Uterus (tissue), 4 donors: ENCODE measurements at places on chromosomes 16 and 17. TPM values are rescaled to one million over a fixed set of nuclear protein-coding genes. Genes with fewer than 3 reads are reported as not detected.

Gene VWA3A
- 1.5 TPM for total RNA-seq

GRCh38 chr17:3004150-3004801 lies 59.1 kb downstream of the OR1D5 start:
- H3K27me3 ChIP-seq: no peaks in the 10 kb centered on the region
- peaks cover 6% of the 10 kb centered on the region for H3K4me1 ChIP-seq
- peak overlapping the region; percentile 86 for H3K27ac ChIP-seq
- H3K36me3 ChIP-seq: no peaks in the 10 kb centered on the region
- peak; percentile 98 for DNase-seq

Gene MT1M
- 6.2 TPM for total RNA-seq

DNA sequence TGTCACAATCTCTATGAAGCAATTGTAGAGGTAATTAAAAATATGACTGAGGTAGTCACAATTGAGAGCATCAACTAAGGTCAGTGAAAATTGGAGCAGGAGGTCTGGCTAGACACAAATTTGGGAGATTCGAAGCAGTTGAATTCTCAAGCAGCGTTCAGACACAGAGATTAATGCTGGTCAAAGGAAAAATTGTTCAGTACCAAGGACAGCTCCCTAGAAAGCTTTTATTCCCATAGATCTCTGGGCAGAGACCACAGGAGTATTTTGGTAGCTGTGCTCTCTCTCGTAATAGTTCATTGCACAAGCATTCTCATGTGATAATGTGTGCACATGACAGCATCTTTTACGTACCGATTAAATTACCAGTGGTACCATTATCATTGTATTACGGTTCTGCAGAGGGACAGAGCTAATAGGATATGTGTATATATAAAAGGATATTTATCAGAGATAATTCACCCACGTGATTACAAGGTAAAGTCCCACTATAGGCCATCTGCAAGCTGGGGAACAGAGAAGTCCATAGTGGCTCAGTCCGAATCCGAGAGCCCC lies 387.5 kb upstream of the HSBP1 start:
- DNase-seq: no peak
- no peak overlapping the region for H3K4me3 ChIP-seq
- no peaks in the 10 kb centered on the region for H3K36me3 ChIP-seq
- H3K4me1 ChIP-seq: no peaks in the 10 kb centered on the region
- H3K27ac ChIP-seq: no peak overlapping the region
- no peaks in the 10 kb centered on the region for H3K27me3 ChIP-seq

DNA sequence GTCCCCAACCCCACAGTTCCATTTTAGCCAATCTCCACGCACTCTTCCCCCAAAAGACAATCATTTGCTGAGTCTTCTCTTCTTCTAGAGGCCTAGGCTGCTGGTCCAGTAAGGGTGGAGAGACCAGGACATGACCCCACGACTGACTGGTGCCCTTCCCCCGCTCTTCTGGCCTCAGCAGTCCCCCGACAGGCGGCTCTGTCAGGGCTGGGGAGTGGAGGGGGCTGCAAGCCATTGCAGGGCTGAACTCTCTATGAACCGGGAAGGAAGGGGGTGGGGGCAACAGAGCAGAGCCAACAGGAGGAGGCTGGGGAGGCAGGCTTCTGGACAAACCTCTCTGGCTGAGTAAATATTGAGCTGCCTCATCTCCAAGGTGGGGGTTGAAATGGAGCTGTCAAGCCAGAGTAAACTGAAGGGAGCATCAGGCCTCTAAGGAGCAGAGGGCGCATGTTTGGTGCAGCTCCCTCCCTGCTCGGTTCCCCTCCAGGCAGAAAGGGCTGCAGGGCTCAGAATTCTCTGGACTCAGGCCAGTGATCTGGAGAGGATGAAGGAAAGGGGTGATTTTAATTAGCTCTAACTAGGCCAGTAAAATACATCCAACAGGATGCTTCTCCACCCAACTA lies 8.7 kb downstream of the HOXB1 start:
- no peak overlapping the region for H3K27ac ChIP-seq
- H3K4me3 ChIP-seq: no peak overlapping the region
- H3K27me3 ChIP-seq: no peaks in the 10 kb centered on the region
- no peaks in the 10 kb centered on the region for H3K4me1 ChIP-seq
- no peak for DNase-seq

GRCh38 chr16:65663774-65664173 lies 541.9 kb upstream of the CDH11 start:
- no peaks in the 10 kb centered on the region for H3K36me3 ChIP-seq
- no peak overlapping the region for H3K4me3 ChIP-seq
- no peaks in the 10 kb centered on the region for H3K4me1 ChIP-seq
- DNase-seq: no peak
- no peaks in the 10 kb centered on the region for H3K27me3 ChIP-seq
- H3K27ac ChIP-seq: no peak overlapping the region

DNA sequence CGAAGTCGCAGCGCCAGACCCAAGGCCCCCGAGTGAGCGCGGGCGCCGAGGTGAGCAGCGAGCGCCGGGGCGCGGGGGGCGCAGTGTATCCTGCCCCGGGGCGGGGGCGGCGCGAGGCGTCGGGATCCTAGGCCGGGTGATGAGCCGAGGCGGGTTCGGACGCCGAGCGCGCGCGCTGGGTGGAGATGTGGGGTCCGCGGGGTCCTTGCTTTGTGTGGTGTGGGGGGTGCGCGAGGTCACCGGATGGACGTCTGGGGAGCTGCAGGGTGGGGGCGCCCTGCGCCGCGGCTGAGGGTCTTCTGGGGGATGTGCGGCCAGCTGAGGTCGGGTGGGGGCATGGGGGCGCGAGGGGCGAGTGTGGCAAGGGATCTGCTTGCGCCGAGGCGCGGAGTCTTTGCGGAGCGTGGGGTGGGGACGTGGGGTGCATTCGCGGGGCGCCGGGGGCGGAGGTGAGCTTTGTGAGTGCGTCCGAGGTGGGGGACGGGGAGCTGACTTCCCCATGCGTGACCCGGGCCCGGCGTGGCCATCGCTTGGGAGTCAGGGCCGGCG lies 560 bp downstream of the RAI1 start:
- no peaks in the 10 kb centered on the region for H3K36me3 ChIP-seq
- H3K4me3 ChIP-seq: peak overlapping the region; percentile 71
- H3K27ac ChIP-seq: peak overlapping the region; percentile 91

Gene RBL2
- 91.2 TPM for total RNA-seq

Gene TBC1D3I
- not detected for total RNA-seq

Gene CSH1
- not detected for total RNA-seq

Gene C1QBP
- total RNA-seq: 92.4 TPM

- no peaks in the 10 kb centered on the region for H3K36me3 ChIP-seq
- DNase-seq: no peak
- H3K27ac ChIP-seq: no peak overlapping the region
- H3K27me3 ChIP-seq: no peaks in the 10 kb centered on the region
Measured at GRCh38 chr17:39916918-39917317, 1.5 kb downstream of the GSDMB start.

GRCh38 chr17:15436473-15437302 lies 30.7 kb downstream of the CDRT4 start:
- H3K27ac ChIP-seq: peak overlapping the region; percentile 3
- peak; percentile 75 for DNase-seq
- H3K4me1 ChIP-seq: no peaks in the 10 kb centered on the region
- H3K4me3 ChIP-seq: no peak overlapping the region
- no peaks in the 10 kb centered on the region for H3K36me3 ChIP-seq
- H3K27me3 ChIP-seq: no peaks in the 10 kb centered on the region

Gene PTX4
- not detected for total RNA-seq

GRCh38 chr17:77319211-77320043 lies 178.7 kb downstream of the SEC14L1 start:
- peak overlapping the region; percentile 98 for H3K27ac ChIP-seq
- H3K4me3 ChIP-seq: peak overlapping the region; percentile 40
- no peaks in the 10 kb centered on the region for H3K36me3 ChIP-seq
- no peaks in the 10 kb centered on the region for H3K27me3 ChIP-seq

- no peak overlapping the region for H3K27ac ChIP-seq
- no peak for DNase-seq
- H3K36me3 ChIP-seq: no peaks in the 10 kb centered on the region
Measured at GRCh38 chr16:85199069-85199725, 86.9 kb upstream of the CIBAR2 start.

Gene NPIPB8
- 8.1 TPM for total RNA-seq

GRCh38 chr17:77487677-77488530 lies 347.1 kb downstream of the SEC14L1 start:
- no peak overlapping the region for H3K4me3 ChIP-seq
- H3K27ac ChIP-seq: no peak overlapping the region
- peaks cover 4% of the 10 kb centered on the region for H3K4me1 ChIP-seq
- DNase-seq: no peak
- H3K36me3 ChIP-seq: no peaks in the 10 kb centered on the region
- H3K27me3 ChIP-seq: no peaks in the 10 kb centered on the region

DNA sequence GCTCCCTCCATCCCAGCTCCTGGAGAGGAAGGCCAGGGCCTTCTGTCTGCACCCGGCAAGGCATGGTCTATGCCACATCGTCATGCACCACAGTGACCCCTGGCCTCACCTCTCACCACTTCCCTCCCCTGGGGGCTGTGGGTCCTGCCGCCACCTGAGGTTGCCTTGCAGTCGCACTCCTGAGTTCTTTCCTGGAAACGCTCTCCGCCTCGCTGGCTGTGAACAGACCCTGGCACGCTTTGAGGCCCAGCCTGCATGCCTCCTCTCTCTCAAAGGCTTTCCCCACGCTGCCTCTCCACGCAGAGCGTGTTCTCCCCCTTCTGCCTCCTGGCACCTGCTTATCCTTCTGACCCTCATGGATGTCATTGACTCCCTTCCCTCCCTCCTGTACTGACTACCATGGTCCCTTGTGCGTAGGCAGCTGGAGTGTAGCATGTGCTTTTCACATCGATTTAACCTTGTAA lies 45.4 kb downstream of the SEC14L1 start:
- DNase-seq: no peak
- H3K4me3 ChIP-seq: no peak overlapping the region
- H3K27ac ChIP-seq: peak overlapping the region; percentile 18
- H3K27me3 ChIP-seq: no peaks in the 10 kb centered on the region

- no peak overlapping the region for H3K27ac ChIP-seq
- no peaks in the 10 kb centered on the region for H3K4me1 ChIP-seq
- H3K4me3 ChIP-seq: no peak overlapping the region
- no peaks in the 10 kb centered on the region for H3K27me3 ChIP-seq
Measured at GRCh38 chr16:57775661-57776469, 26.4 kb downstream of the KIFC3 start.

Gene TPSD1
- total RNA-seq: 0.52 TPM

Gene KPNA2
- total RNA-seq: 50.4 TPM

Gene CPHXL2
- not detected for total RNA-seq

DNA sequence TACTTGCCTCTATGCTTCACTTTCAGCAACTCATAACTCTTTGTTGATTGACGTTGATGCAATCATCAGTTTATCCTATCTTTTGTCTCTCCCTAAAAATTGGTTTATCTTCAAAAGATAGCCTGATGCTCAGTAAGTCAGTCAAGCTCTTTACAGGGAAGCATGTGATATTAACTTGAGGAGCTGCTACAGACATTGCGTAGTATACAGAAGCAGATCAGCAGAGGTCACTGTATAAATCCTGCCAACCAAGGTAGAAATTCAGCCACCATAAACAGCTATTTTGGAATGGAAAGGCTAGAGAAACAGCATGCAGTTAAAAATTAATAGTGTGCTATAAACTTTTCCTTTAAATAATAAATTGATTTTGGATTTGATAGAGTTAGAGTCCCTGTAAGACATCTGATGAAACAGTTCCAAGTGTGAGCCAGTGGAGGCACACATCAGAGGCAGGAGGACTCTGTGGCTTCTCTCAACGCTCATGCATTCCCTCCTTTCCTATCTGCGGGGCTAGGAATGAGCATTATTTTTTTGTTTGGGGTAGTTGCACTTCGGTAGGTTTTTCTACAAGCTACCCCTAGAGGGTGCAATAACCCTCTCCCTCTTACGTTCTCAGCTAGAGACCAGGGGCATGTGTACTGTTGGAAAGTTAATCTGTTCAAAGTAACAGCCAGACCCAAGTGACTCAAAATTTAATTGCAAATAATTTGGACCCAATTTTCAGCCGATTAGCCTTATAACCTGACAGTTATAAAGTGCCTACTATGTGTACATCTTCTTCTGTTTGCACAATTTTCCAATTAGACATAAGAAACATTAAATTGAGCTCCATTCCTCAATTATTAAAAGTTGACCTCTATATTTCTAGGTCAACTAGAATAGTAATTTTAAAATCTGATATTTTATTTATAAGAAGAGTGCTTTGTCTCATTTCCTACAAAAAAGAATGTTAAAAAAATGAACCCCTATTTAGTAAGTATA lies 647.7 kb upstream of the SOX9 start:
- H3K27ac ChIP-seq: no peak overlapping the region
- no peaks in the 10 kb centered on the region for H3K36me3 ChIP-seq
- no peak for DNase-seq
- H3K27me3 ChIP-seq: no peaks in the 10 kb centered on the region
- H3K4me1 ChIP-seq: no peaks in the 10 kb centered on the region
